NB4 (cell line): ENCODE measurements at places on chromosomes 13 and 19.

DNA sequence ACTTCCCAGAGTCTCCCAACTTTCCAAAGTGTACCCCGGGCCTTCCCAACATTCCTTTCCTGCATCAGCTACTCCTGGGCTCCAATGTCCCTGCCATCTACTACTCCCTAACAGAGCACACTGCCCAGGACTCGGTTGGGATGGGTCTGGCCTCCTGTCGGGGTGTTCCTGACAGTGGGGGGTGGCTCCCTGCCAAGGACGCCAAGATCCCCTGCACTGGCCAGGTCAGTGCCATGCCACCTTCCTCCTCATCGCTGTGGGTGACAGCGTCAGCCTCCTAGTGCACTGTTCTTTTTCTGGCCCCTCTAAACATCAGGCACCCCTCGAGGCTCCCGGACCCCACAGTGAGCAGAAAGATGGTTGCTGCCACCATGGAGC, 13.8 kb downstream of the EPS15L1 start:
- no peak for DNase-seq

- no peak for DNase-seq
These were observed 12.0 kb upstream of the ZNF274 start for GRCh38 chr19:58170860-58171259.

DNA sequence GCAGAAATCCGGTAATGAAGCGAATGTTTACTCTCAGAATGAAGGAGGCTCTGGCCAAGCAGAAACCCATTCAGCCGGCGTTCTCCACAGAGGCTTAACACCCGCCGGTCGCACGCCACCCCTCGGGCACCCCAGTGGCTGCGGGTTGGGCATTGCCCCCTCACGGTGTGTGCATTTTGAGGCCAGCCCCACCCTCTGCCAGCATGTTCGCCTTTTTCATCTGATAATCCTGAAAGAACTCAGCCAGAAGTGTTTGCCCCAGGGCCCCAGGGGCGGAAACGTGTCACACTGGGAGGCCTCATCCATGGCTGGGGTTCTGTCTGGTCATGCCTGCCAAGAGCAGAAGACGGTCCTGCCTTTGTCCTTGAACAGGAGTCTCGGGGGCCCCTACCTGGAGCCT, 34.2 kb downstream of the COMP start:
- DNase-seq: no peak

GRCh38 chr19:12791345-12792050, at the start of gene JUNB:
TSS of gene JUNB (plus strand) at chr19:12791486. CDS start at chr19:12791772, 286 bp downstream.
- DNase-seq: peak; percentile 98

DNA sequence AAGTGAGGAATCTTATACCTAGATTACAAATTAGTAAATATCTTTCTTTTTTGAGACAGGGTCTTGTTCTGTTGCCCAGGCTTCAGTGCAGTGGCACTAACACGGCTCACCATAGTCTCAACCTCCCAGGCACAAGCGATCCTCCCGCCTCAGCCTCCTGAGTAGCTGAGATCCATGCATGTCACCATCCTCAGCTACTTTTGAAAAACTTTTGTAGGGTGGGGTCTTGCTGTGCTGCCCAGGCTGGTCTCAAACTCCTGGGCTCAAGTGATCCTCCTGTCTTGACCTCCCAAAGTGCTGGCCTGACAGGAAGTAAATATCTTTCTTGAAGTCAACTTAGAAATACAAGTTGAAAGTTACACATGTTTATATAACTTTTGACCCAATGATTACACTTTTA, 20.0 kb upstream of the CEACAM20 start:
- DNase-seq: no peak

GRCh38 chr13:111521691-111522229, 201.3 kb downstream of the TEX29 start:
- DNase-seq: no peak
